ENCODE measurements at places on chromosomes 1 and 21.

GRCh38 chr1:20792196-20792595 lies 5.1 kb upstream of the HP1BP3 start:
- DNase-seq, result no peak

GRCh38 chr1:173122344-173122935 lies 71.7 kb upstream of the TNFSF18 start:
- DNase-seq, result no peak

DNA sequence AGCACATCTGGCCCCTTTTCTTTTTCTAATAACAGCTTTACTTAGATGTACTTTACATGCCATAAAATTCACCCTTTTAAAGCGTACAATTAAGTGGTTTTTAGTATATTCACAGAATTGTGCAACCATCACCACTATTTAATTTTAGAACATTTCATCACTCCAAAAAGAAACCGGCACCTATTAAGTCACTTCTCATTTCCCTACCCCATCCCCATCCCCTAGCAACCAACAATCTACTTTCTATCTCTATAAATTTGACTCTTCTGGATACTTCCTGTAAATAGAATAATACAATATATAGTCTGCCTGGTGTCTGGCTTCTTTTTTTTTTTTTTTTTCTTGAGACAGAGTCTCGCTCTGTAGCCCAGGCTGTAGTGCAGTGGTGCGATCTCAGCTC lies 59.5 kb upstream of the ENAH start:
- no peak for DNase-seq

- DNase-seq, result no peak
Observed at GRCh38 chr1:229028544-229028943, 242.4 kb upstream of the RAB4A start.

DNA sequence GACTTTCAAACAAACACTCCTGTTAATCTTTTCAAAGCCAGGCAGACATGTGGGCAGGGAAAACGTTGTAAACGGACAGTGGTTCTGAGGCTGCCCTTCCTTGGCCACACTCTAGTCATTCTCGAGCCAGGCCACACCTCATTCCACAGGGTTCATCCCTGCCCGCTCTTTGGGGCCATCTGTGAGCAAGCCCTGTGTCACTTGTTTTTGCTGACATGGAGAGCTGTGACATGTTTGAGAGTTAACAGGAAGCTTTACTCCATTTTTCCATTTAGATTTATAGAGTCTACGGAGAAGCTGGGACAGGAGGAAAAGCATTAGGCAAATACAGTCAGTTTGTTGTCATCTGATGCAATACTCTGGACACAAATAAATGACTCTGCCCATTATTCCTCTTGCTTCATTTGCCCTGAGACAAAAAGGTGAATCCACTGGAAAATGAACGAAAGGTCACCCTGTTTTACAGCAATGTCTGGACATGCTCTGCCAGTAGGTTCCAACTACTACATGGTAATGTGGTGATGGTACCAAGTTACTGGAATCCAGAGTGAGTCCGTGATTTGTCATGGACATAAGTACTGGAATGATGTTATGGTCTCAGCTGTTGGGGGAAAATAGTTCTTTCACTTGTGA lies 126.9 kb downstream of the CLIC6 start:
- DNase-seq, result no peak

- no peak for DNase-seq
Observed at GRCh38 chr1:55670331-55671082, 455.3 kb upstream of the USP24 start.

DNA sequence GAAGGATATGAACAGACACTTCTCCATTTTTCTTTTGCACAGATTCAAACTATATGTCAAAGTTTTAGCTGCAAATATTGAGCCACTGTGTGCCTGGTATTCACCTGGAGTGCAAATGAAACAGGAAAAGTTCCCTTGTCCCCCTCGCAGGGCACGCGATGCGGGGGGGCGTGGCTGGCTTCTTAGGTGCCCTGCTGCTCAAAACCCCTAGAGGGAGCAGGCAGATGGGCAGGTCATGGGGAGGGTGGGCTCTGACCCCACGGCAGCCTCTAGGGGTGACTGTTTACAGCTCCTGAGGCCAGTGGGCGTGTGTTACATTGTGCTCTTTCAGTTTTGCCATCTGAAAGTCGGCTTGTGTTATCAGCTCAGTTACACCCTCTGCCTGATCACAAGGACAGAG lies 931.2 kb upstream of the B3GALT2 start:
- no peak for DNase-seq

DNA sequence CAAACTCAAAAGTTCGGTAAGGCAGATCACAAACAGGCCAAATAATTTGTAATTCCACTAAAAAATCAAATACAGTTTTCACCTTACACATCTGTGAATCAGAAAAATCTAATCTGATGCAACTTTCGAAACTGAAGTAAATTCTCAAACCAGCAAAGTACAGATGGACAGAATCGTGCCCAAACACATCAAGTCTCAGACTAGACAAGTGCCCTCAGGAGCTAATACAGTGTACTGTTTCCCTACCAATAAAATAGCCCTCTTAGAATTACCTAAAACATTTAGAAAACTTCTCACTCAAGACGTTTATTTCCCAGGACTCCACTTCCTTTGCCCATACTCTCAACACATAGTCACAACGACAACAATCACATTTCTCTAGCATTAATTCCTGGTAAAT lies 134.2 kb downstream of the SMYD2 start:
- DNase-seq, result no peak

- no peak for DNase-seq
Observed at GRCh38 chr1:114080511-114081436, 72.9 kb downstream of the SYT6 start.

GRCh38 chr1:145992958-145993617 lies 3.3 kb downstream of the TXNIP start:
- no peak for DNase-seq

GRCh38 chr1:99527078-99527477 lies 118.8 kb upstream of the PALMD start:
- DNase-seq, result no peak

- DNase-seq, result no peak
Observed at GRCh38 chr1:230002164-230002803, 64.8 kb upstream of the GALNT2 start.

- no peak for DNase-seq
Observed at GRCh38 chr1:46606255-46606965, 2.3 kb upstream of the MKNK1 start.

DNA sequence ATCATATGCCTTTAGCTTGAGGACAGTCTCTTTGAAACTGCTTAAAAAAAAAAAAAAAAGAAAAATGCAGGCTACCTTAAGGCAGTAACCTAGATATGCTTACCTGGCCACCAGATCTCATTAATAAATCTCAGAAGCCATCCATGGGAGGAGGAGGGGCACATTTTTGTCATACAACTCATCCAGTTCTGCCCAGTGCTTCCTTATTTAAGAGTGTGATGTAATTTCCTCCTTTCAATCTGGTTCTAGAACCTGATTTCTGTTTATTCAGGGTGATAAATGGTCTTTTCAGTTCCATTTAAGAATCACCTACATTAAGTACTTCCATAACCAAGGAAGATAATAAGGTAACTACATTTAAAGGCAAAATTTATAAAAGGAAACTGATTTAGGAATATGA lies 6.1 kb downstream of the ERRFI1 start:
- DNase-seq, result no peak

- no peak for DNase-seq
Observed at GRCh38 chr21:42027085-42027821, 17.1 kb upstream of the ZBTB21 start.

GRCh38 chr1:244362476-244362875 lies 89.2 kb downstream of the ADSS2 start:
- DNase-seq, result no peak

GRCh38 chr1:20682571-20683236 lies 21.5 kb upstream of the DDOST start:
- DNase-seq, result no peak

DNA sequence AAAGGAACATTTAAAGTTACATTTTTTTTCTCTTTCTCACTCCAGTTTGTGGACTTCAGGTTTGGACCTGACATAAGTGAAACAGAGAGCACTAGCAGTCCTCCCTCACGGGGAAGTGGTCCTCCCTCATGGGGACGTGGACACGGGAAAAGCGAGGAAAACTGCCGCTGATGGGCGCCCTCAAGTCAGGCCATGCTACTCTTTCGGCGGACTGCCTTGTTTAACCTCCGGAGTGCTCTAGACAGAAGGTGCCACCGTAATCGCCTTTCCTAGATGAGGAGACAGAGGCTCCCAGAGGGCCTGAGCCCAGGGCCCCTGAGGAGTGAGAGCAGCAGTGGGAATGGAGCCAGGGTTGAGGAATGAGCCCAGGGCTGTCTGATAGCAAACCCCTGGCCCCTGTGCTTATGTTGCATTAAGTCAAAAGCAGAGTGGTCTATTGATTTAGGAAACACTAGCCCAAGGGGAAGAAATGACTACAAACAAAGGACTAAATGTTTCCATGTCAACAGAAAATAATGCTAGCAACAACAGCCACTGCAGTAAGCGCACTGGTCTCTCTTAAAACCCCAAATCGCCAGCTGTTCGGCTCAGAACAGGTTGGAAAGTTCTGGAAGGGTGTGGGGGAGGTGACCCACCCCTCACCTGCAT lies 84.1 kb downstream of the DMRTB1 start:
- DNase-seq, result no peak

DNA sequence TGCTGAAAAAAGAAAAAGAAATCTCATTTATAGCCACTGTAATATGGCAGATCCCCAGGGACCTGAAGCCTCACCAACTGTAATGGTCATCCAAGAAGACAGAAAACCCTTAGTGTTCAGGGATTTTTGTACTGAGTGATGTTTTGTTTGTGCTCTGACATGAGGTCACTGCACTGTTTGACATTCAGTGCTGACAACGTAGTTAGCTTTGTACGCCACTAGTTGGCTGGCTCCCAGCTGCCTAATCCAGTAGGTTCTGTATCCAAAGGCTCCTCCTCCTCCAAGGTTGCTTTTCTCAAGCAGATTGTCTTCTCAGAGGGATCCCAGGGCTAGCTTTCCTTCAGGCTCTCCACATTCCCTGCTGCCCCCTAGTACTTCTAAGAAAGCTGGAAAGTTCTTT lies 9.5 kb upstream of the YRDC start:
- no peak for DNase-seq

- peak; percentile 31 for DNase-seq
Observed at GRCh38 chr1:99850459-99851291, 514 bp downstream of the AGL start.

DNA sequence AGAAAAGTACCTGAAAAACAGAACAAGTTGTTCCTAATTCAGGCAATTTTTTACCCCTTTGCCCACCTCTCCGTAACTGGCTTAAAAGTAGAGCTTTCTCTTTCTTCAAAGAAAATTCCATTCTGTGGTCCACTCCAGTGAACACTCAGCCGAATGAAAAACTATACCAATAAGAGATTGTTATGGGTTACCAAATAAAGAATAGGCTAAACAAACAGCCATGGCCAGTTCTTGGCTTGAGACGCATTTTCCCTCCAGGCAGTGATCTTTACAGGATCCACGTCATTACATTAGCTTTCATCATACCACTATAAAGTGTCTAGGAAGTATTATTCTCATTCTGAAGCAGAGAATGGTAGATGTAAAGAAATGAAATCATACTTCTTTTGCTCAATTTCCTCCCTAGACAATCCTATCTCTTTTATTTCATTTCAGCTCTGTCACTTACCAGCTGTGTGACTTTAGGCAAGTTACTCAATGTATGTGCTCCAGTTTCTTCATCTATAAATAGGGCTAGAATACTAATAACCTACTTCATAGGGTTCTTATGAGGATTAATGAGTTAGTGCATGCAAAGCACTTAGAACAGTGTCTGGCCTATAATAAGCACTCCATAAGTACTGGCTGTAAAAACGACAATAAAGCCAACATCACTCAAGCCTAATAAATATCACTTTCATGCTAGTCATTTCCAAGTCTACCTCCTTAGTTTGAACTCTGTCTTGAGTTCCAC lies 26.5 kb upstream of the TRIM45 start:
- DNase-seq, result no peak

DNA sequence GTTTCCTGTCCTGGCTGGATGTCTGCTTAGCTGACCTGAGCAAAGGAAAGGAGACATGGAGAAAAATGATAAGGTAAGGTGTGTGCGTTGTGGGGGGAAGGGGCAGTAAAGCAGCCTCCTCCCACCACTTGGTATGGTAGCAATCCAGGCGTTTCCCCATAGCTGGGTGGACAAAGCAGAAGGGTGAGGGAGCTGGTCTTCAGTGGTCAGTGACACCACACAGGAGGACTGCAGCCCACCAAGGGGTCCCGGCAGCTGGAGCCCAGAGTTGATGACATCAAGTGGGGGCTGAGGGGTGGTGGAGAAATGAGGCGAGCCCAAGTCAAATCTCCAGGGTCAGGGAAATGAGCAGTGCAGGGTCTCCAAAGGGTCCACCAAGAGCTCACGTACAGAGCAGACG lies 69.3 kb upstream of the LRRN2 start:
- no peak for DNase-seq

DNA sequence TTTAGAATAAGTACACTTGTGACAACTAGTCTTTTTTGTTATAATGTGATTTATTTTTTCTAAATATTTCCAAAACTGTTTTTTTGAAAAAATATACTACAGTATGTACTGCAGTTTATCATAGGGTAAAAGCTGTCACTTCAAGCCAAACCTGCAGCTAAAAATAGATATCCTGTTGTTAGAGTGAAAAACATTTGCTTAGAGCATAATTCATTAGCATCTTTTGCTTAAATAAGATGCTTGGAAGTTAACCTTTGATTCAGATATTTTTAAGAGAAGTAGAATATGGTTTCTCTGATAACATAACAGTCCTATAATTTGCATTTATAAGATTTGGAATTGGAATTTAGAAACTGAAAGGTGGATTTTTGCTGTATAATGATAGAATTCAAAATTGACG lies 21.5 kb downstream of the PRKACB start:
- DNase-seq, result no peak

- no peak for DNase-seq
Observed at GRCh38 chr21:46668381-46668780, 32.9 kb downstream of the PRMT2 start.

- DNase-seq, result no peak
Observed at GRCh38 chr1:33007190-33008050, 29.3 kb downstream of the AK2 start.

DNA sequence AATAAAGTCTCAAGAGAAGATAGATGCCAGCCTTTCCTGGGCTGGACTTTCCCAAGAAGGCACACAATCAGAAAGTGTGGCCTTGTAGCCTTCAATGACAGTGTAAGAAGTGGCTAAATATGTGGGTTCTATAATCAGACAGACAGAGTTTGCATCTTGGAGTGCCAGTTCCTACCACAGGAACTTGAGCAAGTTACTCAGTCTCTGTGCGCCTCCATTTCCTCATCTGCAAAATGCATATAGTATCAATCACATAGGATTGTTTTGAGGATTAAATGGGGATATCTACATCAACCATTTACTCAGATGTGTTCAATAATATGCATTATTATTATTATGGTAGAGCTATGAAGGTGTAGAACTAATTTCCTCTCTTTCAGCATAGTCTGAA lies 176.8 kb upstream of the PTBP2 start:
- no peak for DNase-seq

DNA sequence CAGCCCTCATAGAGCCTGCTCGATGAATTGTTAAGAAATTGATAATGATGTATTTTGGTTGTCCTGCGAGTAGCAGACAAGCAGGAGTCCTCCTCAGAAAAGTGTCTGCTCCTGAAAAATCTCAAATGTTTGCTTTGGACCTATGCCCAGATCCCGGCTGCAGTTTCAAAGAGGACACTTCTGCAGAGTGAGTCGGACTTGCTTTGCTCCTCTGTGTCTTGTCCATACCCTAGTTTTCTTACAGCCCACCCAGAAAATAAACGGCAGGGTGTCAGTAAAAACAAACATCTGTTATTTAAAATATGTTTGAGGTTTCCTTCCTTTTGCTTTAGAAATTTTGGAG lies 2.8 kb downstream of the S100A10 start:
- no peak for DNase-seq
